ENCODE measurements at places on chromosomes 3 and 15. TPM values are rescaled to one million over a fixed set of nuclear protein-coding genes. Genes with fewer than 3 reads are reported as not detected.

DNA sequence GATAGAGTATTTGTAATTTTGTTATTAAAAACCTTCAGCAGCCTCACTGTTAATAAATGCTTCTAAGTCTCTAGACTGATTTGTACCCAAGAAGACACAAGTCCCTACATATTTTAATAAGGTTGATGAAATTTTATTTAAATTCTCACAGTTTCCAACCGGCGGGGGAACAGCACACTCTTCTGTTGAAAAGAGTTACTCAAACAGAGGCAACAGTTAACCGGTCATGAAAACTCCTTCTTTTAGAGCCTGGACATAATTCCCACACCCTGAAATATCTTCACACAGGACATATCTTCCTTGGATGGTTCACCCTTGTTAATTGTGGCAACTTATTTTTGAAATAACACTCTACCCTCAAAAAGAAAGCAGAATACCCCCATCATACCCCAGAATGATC lies 278.8 kb downstream of the FOXP1 start:
- DNase-seq, result no peak

- DNase-seq, result no peak
Measured at GRCh38 chr3:99534951-99535704, 103.3 kb upstream of the COL8A1 start.

DNA sequence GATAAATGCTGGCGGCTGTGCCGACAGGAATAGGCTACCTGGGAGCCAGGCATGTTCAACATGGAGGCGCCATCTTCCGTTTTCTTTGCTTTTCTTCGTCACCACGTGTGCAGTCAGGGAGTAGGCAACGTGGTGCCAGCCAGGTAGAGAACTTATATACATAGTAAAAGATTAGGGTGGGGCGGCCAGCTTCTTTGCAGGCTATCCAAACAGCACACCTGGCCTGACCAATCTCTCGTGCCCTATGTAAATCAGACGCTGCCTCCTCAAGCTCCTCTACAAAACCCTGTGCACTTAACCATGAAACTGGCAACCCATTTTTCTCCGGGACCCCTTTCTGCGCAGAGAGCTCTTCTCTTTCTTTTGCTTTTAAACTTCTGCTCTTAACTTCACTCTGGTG lies 28.6 kb upstream of the OR5K4 start:
- no peak for DNase-seq

- no peak for DNase-seq
Measured at GRCh38 chr3:10553591-10554235, 48.3 kb upstream of the ATP2B2 start.

- no peak for DNase-seq
Measured at GRCh38 chr3:197408177-197408957, 110.0 kb upstream of the DLG1 start.

GRCh38 chr3:14156843-14157561 lies 21.4 kb downstream of the XPC start:
- DNase-seq, result peak; percentile 77

- no peak for DNase-seq
Measured at GRCh38 chr3:146325170-146325569, 74.3 kb upstream of the PLSCR4 start.

The MEGF11 gene
- total RNA-seq, result not detected

The DUOXA1 gene
- not detected for total RNA-seq

All from gastrocnemius medialis (tissue), 4 donors.